ENCODE measurements at places on chromosomes 6 and 20.

DNA sequence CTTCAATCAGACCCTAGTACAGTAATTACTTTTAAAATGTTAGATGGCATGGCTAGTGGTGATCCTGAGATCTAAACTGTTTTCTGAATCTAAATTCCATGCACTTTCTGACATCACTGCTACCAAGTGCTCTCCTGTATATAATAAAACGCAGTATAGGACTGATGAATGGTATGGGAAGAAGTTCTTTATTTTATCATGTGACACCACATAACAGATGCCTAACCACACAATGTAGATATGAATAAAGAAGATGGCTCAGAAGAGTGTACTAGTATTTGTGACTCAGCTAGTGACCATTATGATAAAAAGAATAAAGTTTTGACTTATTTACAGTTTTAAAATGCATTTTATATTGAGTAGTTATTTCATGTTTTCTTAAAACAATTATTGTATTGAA lies 8.5 kb downstream of the NDUFAF4 start:
- DNase-seq, result no peak

GRCh38 chr6:100078509-100078908 lies 84.5 kb upstream of the MCHR2 start:
- no peak for DNase-seq

GRCh38 chr6:25239059-25239458 lies 40.1 kb upstream of the CARMIL1 start:
- DNase-seq, result no peak

DNA sequence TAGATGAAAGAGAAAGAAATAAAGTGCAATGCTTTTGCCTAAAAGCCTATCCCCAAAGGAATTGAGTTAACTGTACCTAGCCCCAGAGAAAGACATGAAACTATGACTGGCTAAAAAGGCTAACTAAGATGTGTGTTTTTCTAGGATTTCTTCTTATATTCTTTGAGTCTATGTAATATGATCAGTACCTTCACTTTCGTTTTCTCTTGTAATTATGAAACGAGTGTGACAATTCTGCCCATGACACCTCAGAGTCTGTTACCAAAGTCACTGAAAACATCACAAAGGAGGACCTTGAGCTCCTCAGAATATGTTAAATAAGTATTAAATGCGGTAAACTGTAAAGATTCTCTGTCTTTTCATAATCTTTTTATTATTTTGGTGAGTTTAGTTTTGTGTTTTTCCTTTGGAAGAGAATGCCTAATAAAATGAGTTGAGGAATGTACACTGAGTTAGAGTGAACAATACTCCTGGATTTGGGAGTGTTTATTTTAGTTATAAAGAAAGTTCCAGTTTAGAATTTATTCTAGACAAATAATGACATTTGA lies 141.3 kb downstream of the FUT9 start:
- no peak for DNase-seq
